ENCODE measurements at places on chromosomes 5 and 9.

DNA sequence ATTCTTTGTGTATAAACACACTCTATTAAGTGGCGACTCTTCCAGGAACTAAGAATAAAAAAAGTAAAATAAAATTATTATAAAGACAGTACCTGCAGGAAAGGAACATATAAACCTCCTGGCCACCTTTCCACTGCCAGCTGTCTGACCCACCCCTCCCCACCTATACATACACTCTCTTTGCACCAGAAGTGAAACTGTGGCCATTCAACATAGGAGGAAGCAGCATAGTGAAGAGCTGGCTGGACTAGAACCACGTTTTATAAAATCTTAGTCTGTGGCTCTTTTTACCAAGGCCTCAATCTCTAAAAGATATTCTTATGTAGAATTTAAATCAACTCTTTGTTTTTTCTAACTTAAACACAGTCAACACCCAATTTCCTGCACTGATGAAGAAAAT lies 289.6 kb downstream of the GABRB2 start:
- no peak for DNase-seq

GRCh38 chr9:79686381-79687130 lies 114.8 kb downstream of the TLE4 start:
- peak; percentile 63 for DNase-seq

DNA sequence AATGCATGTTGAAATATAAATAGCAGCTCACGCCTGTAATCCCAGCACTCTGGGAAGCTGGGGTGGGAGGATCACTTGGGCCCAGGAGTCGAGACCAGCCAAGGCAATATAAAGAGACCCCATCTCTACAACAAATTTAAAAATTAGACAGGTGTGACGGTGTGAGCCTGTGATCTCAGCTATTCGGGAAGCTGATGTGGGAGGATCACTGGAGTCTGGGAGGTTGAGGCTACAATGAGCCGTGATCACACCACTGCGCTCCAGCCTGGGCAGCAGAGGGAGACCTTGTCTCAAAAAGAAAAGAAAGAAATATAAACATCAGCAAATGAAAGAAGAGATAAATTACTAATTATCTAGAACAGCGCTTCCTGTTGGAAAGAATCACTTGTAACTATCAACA lies 105.0 kb downstream of the MAPKAP1 start:
- no peak for DNase-seq

- DNase-seq = no peak
These were observed 37.4 kb upstream of the ALDH1B1 start for GRCh38 chr9:38355115-38355514.

- no peak for DNase-seq
These were observed 460.8 kb downstream of the MTRR start for GRCh38 chr5:8329773-8330172.

DNA sequence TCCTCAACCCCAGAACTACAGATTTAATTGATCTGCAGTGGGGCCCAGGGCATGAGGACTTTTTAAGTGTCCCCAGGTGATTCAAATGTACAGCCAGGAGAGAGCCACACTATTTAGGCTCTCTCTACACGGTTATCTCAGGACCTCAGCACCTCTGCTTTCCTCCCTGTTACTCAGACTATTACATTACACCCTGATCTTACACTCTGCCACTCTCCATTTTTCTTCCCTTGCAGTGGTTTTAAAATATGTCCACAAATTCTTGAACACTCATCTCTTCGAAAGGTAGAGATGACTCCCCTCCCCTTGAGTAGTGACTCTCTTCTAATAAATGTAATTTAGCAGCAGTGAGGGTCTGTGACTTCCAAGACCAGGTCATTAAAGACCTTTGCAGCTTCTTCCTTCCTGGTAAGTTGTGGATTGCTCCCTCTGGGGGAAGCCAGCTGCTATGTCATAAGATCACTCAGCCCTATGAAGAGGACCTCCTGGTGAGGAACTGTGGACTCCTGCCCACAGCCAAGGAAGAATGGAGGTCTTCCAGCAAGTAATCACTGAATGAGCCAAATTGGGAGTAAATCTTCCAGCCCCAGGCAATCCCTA lies 87.5 kb upstream of the SSBP2 start:
- DNase-seq = no peak

- no peak for DNase-seq
These were observed 8.4 kb downstream of the PTCH1 start for GRCh38 chr9:95508242-95508967.

GRCh38 chr9:124947727-124948391 lies 7.0 kb upstream of the GOLGA1 start:
- no peak for DNase-seq

DNA sequence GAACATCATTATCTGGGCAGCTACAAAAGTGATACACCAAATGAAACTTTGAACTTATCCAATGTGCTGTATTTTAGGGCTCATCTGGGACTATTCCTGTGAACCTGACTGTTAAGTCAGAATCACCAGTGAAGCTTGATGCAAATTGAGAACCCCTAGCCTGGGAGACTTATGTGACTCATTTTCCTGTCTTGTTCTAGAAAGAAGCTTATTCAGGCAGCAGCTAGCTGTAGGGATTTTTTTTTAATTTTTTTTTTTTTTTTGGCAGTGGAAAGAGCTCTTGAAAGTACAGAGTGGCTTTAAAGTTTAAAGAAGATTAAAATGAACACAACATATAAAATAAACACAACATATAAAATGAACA lies 81.1 kb upstream of the TNFAIP8 start:
- DNase-seq = peak; percentile 76

DNA sequence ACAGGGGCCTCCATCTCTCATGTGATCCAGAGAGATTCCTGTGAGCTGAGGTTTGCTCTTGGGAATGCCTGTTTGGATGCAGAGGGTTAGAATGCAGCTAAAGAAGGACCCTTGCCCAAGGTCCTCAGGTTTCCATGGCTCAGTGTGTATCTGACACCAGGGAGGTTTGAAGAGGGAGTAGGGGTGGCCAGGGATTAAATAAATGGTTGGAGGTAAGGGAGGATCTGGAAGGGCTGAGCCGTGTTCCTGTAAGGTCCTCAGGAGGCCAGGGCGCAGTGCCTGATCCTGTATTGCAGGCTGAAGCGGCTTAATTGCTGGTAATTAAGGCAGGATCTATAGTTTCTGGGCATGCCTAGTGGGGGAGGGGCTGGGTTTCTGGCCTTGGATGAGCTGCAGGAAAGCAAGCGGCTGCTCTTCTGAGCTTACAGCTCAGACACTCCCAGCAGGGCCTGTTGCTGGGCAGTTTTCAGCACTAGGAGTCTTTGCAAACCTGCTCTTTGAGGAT lies 41.5 kb upstream of the MAP1B start:
- peak; percentile 32 for DNase-seq

GRCh38 chr5:154370119-154370518 lies 75.7 kb upstream of the SAP30L start:
- no peak for DNase-seq

- DNase-seq = no peak
These were observed 31.4 kb upstream of the TMOD1 start for GRCh38 chr9:97470076-97470475.

- DNase-seq = no peak
These were observed 26.1 kb downstream of the IDNK start for GRCh38 chr9:83649080-83649479.

Measured in non-pigmented ciliary epithelial cell (primary cell).